Ecto neural progenitor cell (in vitro differentiated cells): ENCODE measurements at places on chromosomes 11 and 22.
A peak's percentile ranks its signal among the peaks of the same experiment; 100 is the strongest.

DNA sequence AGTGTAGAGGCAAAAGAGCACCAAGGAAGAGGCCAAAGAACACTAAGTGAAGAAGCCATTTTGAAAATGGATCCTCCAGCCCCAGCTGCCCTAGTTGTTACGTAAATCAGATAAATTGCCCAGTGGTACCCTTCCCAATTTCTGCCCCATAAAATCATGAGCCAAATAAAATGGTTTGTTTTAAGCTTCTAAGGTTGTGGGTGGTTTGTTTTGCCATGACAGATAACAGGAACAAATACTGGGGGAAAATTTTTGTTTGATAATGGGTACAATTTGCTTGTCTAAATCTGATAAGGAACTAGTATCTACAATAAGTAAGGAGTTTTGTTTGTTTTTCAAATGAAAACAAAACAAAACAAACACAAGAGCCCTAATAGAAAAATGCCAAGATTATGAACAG lies 30.6 kb upstream of the HSD17B12 start:
- DNase-seq, result no peak

GRCh38 chr11:92111287-92111686 lies 113.3 kb upstream of the FAT3 start:
- no peak for DNase-seq

- no peak for DNase-seq
These were observed 118.0 kb downstream of the PKNOX2 start for GRCh38 chr11:125282596-125282914.

GRCh38 chr11:117837070-117837776 lies 12.7 kb upstream of the FXYD2 start:
- DNase-seq, result peak; percentile 38

GRCh38 chr11:111745719-111746504 lies 20.3 kb downstream of the PPP2R1B start:
- no peak for DNase-seq

- no peak for DNase-seq
These were observed 204.4 kb downstream of the ADAMTS15 start for GRCh38 chr11:130652671-130653335.

DNA sequence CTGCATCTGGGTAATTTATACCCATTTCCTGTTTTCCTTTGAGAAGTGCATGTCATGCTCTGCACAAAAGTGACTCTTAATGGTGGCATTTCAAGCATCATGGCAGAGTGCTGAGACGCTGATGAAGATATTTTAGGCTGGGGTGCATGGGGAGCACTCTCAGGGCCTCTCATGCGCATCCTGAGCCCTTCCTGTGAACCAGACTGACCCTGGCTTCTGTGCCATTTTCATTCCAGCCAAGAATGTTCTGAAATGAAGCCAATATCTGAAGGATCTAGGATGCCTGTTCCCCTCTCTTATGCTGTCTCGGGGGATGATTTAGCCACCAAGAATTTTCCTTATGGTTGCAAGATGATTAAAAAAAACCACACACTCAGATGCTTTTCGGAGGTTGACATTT lies 61.5 kb downstream of the MIAT start:
- no peak for DNase-seq

DNA sequence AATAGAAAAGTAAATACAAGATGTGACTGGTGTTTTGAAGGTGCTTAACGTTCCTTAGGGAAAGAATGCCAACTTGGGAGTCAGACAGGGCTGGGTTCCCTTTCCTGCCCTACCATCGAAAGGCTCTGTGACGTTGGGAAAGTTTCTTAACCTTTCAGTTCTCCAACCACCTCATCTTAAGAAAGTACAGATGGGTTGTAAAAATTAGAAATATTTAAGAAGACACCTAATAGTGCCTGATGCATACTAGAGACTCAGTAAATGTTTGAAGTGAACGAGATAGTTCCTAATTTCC lies 1.1 kb downstream of the GTPBP1 start:
- no peak for DNase-seq

DNA sequence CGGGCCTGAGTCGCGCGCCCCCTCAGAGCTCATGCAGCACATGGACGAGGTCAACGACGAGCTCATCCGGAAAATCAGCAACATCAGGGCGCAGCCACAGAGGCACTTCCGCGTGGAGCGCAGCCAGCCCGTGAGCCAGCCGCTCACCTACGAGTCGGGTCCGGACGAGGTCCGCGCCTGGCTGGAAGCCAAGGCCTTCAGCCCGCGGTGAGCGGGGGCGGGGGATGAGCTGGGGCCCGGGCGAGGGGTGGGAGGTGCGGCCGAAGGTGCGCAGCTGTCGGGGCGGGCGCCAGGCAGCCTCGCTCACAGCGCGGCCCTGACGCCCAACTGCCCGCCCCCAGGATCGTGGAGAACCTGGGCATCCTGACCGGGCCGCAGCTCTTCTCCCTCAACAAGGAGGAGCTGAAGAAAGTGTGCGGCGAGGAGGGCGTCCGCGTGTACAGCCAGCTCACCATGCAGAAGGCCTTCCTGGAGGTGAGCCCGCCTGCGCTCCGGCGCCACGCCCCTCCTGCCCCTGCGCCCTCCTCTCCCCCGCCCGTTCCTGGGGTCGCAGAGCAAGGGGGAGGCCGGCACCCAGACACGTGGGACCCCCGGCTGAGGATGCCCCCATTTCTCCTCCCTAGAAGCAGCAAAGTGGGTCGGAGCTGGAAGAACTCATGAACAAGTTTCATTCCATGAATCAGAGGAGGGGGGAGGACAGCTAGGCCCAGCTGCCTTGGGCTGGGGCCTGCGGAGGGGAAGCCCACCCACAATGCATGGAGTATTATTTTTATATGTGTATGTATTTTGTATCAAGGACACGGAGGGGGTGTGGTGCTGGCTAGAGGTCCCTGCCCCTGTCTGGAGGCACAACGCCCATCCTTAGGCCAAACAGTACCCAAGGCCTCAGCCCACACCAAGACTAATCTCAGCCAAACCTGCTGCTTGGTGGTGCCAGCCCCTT lies 20.5 kb downstream of the EPS8L2 start:
- no peak for DNase-seq

- no peak for DNase-seq
These were observed 89.3 kb downstream of the GRIA4 start for GRCh38 chr11:105699203-105699602.

DNA sequence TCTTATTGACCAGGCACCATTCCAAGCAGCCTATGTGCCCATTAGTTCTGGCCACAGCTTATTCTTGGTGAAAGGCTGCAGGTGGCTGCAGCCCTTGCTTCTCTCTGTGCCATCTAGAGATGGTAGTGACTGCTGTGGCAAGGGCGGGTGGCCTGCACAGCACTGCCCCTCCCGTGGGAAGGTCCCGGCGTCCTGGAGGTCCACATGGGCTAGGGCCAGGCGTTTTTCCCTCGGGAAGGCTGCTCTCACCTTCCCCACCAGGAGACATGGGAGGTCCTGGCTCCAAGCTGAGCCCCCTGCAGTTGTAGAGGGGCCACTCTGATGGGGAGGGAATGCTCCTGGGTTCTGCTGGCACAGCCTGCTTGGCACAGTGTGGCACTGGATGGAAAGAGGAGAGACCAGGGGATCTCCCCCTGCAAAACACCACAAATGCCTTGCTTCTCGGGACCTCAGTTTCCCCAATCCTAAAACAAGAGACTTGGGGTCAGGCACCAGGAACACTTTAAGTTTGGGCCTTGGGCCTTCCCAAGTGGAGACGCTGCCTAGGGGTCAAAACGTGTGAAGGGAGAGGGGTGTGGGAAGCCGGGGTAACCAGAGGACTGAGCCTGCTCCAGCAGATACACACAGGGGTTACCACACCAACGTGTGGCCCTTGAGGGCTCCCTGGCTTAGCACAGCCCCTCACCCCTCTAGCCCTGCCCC lies 10.0 kb upstream of the TBC1D22A start:
- no peak for DNase-seq

- no peak for DNase-seq
These were observed 11.0 kb downstream of the TKFC start for GRCh38 chr11:61343792-61344745.

DNA sequence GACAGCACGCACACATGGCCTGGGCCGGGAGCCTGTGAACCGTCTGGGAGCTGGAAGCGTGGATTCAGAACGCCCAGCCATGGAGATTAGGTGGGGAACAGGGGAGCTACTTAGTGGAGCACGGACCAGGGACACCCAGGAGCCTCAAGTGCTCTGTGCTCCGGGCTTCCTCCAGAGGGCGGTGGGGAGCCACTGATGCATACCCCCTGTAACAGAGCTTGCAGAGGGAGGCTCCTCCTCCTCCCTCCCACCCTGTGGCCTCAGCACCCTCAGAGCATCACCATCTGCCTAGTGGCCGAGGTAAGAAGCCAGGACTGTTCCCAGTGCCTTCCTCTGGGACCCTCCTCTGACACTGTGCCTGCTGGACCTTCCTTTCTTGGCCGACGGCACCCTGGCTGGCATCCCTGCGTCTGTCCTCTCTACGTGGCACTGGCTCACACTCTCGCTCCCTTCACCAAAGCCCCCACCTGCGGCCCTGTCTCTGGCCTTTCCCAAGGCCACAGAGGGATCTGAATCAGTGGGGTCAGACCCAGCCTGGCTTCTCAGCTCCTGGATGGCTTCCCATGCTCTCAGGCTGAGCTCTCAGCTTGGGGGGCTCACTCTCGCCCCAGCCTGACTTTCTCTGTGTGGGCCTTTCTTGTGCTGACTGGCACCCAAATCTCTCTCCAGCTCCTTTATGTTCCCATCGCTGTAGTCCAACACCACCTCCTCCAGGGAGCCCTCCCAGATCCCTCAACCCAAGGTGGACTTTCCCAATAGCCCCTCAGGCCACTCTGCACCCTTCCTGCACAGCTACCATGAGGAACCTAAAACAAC lies 780.9 kb downstream of the BRD1 start:
- DNase-seq, result peak; percentile 84

DNA sequence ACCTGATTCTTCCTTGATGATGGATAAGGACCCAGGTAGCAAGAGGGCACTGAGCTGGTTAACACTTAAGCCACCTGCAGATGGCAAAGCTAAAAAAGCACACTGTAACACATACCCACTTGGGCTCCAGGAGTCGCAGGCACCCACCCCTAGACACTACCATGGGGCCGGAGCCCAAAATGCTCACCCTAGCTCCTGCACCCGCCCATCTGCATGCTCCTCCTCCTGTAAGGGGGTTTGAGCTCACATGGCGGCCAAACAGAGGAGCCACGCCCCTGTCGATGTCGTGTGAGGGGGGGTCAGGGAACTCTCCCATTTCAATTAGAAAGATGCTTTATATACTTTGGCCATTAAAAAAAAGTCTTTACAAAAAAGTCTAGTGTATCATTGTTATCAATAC lies 370.7 kb downstream of the DLG2 start:
- DNase-seq, result no peak

DNA sequence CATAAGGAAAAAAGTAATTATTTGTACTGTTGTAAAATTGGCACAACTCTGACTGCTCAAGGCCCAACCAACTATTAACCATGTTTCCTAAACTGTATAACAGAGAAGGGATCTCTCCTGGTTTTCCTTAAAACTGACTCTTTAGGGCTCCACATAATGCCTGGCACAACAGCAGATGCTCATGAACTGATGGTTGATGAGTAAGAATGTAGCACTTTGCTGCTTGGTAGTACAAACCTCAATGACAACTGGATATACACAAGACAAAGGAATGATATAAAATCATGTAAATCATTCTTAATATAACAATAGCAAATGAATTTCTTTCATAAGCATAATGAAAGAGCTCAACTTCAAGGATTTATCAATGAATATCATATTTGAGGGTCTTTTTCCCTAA lies 11.7 kb downstream of the MSANTD2 start:
- no peak for DNase-seq

GRCh38 chr22:29039148-29039547 lies 22.5 kb downstream of the C22orf31 start:
- no peak for DNase-seq

- DNase-seq, result no peak
These were observed 576.0 kb downstream of the SOX6 start for GRCh38 chr11:15780382-15780781.

GRCh38 chr11:34408580-34409172 lies 30.1 kb upstream of the CAT start:
- no peak for DNase-seq

GRCh38 chr22:49209452-49210195 lies 618.0 kb downstream of the BRD1 start:
- peak; percentile 38 for DNase-seq

- no peak for DNase-seq
These were observed 24.0 kb downstream of the PAX6 start for GRCh38 chr11:31786996-31787685.

GRCh38 chr22:19577422-19577966 lies 53.3 kb upstream of the CLDN5 start:
- DNase-seq, result no peak

- no peak for DNase-seq
These were observed 31.8 kb downstream of the FEZ1 start for GRCh38 chr11:125464270-125464662.

- no peak for DNase-seq
These were observed 47.6 kb downstream of the MOB2 start for GRCh38 chr11:1438967-1439330.

DNA sequence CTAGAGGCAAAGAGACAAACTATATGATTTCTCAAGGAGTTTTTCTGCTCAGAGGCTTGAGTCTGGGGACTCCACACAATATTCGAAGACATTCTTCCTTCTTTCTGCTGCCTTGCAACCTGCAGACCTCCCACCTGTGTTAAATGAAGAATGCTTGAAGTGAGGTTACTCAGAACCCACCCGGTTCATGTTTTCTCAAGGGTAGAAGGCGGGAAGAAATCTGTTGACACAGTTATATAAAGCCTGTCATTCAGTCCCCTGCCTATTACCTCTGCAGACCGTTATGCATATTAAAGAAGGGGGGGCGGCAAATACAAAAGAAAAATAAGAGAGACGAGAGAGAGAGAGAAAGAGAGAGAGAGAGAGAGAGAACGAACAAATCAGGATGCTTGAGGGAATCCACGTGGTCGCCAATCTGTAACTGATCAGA lies 2.2 kb upstream of the KMT2A start:
- DNase-seq, result no peak

DNA sequence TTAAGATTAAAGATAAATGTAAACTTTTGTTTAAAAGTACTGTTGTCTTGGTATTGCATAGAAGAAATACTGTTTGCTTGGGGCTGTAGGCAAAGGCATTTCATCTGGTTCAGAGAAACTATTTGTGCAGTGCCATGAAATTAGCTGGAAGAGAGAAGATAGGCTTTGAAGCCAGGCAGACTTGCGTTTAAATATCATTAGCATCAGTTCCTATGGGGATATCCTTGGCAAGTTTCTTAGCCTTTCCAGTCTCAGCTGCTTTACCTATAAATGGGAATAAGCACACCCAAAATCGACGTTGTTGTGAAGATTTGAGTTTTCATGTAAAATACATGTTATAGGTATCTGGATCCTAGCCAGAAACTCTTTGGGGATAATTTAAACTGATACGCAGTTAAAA lies 133.9 kb downstream of the FBXO7 start:
- DNase-seq, result no peak

DNA sequence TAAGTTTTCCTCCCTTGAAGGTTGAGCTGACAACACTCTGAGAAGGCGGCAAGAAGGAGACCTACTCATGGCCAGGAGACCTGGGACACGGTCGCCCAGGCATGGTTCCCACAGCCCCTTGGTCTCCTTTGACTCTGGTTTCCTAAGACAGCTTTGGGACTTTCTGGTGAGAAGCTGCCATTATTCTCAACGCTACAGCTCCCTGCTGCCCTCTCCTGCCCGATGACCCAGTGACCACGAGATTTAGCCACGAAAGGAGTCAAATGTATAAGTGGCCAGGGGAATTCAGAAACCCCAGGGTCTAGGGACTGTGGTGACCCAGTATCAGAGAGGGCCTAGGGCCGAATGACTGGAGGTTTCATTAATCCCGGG lies 699 bp upstream of the SDF2L1 start:
- DNase-seq, result peak; percentile 74

- DNase-seq, result no peak
These were observed 20.3 kb upstream of the DGKZ start for GRCh38 chr11:46326813-46327416.
